Left ventricle myocardium inferior (tissue), 1 donor: ENCODE measurements at places on chromosomes 4 and X. TPM values are rescaled to one million over a fixed set of nuclear protein-coding genes. Genes with fewer than 3 reads are reported as not detected.

DNA sequence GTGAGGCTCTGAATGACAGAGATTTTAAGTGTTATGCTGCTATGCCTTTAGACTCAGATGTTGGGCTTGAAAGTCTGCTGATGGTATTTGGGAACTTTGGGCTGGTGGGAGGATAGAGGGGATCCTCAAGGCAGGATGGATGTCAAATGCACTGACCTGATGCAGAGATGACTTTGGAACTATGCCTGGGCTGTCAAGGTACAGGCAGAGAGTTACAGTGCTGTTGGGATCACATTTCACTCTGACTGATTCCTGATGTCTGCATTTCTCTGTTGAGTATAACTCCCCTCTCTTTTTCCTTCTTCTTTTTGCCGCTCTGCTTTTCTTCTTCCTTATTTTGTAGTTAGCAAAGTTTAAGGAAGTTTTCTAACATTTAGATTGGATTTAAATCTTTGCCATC lies 271.8 kb upstream of the ARX start:
- no peak for DNase-seq

- DNase-seq = peak; percentile 40
These were observed 931.0 kb upstream of the INTU start for GRCh38 chr4:126701756-126702155.

DNA sequence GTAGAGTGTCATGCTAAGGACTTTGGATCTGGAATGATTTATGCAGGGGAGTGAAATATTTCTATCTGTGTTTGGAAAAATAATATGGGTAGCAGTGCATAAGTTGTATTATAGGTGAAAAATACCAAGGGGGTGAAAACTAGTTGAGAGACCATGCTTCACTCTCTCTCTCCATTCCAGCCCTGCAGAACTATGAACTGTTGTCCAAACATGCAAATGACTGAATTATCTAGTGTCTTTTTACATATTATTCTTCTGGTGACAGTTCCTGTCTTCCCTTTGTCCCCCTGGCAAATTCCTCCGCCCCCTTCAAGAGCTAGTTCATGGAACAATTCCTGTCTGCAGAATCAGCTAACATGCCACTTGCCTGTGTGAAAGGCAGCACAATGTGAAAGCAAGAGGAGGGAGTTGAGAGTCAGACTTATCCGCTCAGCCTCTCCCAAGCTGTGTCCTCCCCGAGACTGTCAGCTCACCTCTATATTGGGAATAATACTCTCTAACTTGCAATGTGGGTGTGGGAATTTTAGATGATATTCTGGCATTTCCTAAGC lies 2.3 kb downstream of the PF4 start:
- no peak for DNase-seq

GRCh38 chrX:49166914-49167739 lies 4.6 kb downstream of the MAGIX start:
- DNase-seq = peak; percentile 75

- no peak for DNase-seq
These were observed 10.5 kb upstream of the TBC1D19 start for GRCh38 chr4:26573389-26573794.

DNA sequence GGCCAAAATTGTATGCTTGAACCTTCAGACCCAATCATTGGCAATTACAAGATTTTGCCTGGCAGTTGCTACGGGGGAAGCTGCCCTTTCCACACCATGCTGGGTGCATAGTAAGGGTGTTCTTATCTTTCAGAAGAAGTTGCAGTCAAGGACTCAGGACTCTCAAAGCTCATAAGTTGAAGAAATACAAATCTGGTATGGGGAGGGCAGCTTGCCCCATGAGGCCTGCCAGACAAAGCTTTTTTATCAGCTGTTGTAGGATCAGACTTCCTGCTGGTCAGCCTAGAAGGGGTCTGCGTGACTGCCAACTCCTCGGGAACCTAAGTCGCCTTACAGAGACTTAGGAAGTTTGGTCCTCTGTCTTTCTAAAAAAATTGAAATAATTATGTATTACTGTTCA lies 174.9 kb upstream of the TECRL start:
- no peak for DNase-seq

GRCh38 chr4:169530048-169530447 lies 82.3 kb downstream of the NEK1 start:
- DNase-seq = no peak

GRCh38 chr4:21136051-21136630 lies 435.9 kb downstream of the PACRGL start:
- DNase-seq = no peak

DNA sequence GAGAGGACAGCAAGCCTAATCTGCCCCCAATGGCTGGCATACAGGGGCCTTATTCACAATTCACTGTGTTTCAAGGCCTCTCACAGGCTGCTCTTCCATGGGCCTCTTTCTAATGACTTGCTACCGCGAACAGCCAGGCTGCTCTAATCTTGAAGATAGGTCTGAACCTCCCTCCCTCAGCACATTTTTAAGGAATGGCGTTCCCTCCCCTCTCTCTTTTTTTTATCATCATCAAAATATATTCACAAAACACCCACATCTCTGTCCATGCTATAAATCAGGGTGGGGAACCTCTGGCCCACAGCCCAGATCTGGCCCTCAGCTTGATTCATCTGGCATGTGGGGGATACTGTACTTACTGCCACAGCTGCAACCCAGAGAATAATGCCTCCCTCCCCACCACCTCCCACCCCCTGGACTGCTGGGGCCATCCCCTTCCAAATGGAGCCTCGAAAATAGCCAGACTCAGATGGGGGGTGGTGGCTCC lies 76.2 kb upstream of the PLAC1 start:
- DNase-seq = no peak

DNA sequence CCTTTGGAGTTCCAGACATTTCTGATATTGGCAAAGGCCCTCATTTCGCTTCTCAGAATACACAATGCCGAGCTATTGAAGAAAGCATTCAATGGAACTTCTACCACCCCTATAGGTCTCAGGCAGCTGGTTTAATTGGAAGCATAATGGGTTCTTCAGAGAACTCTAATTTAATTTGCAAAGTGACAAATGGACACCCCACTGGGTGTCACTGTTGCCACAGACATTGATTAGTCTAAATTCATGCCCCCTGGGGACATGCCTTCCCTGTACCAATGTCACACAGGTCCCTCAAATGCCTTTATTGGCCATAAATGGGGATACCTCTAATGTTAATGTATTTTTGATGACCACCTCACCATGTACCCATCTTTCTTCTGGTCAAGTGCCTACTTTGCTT lies 22.9 kb upstream of the TMEM255A start:
- DNase-seq = no peak

DNA sequence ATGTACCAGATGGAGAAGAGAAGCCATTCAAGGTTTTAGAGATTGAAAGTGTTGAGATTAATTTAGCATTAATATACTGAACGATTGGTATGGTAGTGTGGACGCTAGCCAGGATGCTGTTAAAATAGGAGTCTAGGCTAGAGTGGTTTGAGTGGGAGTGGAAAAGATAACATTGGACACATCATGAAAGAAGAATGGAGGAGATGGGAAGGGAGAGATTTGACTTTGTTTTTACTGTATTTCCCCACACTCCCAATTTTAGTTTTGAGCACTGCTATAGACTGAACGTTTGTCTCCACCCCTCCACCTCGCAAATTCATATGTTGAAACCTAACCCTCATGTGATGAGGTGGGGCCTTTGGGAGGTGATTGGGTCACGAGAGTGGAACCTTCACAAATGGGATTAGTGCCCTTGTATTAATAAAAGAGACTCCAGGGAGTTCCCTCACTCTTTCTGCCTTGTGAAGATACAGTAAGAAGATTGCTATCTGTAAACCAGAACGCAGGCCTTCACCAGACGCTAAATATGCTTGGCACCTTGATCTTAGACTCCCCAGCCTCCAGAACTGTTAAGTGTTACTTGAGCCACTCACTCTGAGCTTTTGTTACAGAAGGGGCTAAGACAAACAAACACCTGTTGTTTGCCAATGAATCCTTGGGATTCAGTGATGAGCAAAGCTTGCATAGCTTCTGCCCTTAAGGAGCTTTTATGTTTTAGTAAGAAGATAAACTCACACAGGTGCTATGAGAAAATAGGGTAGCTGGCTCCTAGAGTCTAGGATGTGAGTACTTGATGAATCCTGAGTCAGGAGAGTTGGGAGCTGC lies 25.8 kb downstream of the USP9X start:
- DNase-seq = no peak

DNA sequence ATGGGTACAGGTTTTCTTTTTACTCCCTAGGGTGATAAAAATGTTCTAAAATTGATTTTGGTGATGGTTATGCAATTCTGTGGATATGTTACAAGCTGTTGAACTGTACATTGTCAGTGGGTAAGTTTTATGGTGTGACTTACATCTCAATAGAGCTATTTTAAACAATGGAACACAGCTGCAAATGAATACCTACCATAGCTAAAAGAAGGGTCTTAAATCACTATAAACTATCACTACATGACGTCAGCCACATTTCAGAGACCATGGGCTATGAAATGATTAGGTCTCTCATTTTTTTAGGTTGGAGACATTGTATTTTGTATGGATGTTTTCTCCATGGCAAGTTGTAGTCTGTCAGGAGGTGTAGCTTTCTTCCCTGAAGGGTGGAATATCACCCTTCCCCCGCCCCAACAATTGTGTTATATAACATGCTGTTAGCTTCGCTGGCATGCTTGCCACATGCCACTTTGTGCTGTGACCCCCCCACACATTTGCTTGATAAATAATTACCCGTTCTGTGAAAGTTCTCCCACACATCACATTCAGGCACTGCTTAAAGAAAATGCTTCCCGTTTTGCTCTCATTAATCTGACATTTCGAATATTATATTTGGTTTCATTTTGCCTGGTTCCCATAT lies 159.7 kb downstream of the ARHGAP10 start:
- no peak for DNase-seq

DNA sequence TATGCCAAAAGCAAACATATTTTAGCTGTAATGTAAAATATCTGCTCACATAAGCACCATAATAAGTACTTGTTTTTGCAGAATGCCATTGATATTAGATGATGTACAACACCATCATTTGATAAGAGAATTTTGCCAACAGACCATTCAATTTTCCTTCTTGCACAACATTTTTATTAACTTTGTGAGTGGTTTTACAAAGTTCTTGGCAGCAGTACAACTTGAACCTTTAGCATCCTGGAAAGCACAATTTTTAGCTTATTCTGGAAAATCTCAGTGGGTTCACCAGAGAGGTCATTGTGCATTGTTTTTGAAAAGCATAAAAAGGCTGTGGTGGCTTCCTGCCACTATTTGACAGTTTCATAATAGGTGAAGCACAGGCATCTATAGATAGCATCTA lies 26.4 kb upstream of the REPS2 start:
- no peak for DNase-seq

GRCh38 chr4:170769862-170770261 lies 680.1 kb upstream of the AADAT start:
- no peak for DNase-seq

- no peak for DNase-seq
These were observed 80.7 kb downstream of the FHIP1A start for GRCh38 chr4:151489462-151490203.

GRCh38 chr4:72846280-72847111 lies 223.0 kb downstream of the COX18 start:
- DNase-seq = no peak

DNA sequence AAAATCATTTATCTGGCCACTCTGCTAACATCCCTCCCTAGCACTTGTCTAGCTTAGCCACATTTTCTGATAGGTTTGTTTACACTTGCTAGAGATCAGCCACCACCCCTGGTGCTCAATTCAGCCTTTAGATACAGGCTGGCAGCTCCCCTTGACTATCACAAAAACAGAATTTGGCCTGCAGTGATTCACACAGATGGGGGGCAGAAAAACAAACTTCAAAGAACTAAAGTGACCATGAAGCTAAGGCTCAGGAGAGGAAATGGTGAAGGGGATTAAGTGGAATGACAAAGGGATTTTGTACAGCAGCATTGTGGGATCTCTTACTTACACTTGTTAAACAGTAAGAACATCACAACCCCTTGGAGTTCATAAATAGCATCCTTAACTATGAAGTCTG lies 1718.0 kb upstream of the PCDH7 start:
- no peak for DNase-seq

The EDNRA gene
- total RNA-seq = 10.0 TPM

The TAPT1 gene
- 35.3 TPM for total RNA-seq

The MXRA5 gene
- total RNA-seq = 2.0 TPM

The HPGD gene
- total RNA-seq = 1.4 TPM

The MAGEB18 gene
- not detected for total RNA-seq

The TBC1D8B gene
- total RNA-seq = 2.0 TPM

The CYSLTR1 gene
- 1.2 TPM for total RNA-seq

The RPA4 gene
- total RNA-seq = not detected

The BANK1 gene
- total RNA-seq = 0.08 TPM
